ENCODE measurements at places on chromosomes 4 and X.

DNA sequence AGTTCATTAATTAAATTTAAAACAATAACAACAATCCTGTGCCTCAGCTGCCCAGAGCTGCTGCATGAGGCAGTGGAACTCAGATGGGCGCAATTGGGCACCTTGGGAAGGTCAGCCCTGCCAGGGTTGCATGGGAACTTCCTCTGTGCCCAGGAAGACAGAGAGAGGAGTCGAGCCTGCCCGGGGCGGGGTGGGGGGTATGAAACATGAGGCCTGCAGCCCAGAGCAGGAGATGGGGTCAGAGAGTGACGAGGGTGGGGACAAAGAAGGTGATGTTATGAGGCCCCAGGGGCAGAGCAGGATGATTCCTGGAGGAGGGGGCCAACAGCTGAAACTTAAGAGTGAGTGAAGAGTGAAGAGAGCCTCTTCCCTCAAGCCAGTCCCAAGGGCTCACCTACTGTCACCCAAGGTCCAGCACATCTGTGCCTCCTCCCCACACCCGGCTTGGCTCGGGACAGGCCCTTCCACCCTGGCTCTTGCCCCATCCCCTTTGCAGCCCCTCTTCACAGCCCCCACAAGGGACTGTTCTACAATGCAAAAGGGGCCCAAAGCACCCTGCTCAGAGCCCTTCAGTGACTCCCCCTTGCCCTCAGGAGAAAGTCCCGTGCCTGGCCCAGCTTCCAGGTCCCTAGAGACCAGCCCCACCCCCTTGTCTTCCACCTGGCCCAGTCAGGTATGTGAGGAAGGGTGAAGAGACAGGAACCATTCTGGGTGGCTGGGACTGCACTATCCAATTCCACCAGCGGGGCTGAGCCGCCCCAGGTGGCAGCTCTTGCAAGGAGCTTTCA lies 31.4 kb downstream of the HMX1 start:
- DNase-seq, result peak; percentile 78

GRCh38 chr4:20844311-20844710 lies 144.1 kb downstream of the PACRGL start:
- DNase-seq, result no peak

- DNase-seq, result no peak
Observed at GRCh38 chr4:174989791-174990190, 71.6 kb downstream of the ADAM29 start.

- DNase-seq, result no peak
Observed at GRCh38 chr4:106717091-106717490, 319.0 kb downstream of the DKK2 start.

- DNase-seq, result no peak
Observed at GRCh38 chr4:48064349-48064748, 47.8 kb downstream of the NIPAL1 start.

- DNase-seq, result no peak
Observed at GRCh38 chr4:120750152-120750525, 172.4 kb downstream of the PRDM5 start.

- peak; percentile 74 for DNase-seq
Observed at GRCh38 chrX:140526171-140526570, 21.3 kb upstream of the SOX3 start.

- no peak for DNase-seq
Observed at GRCh38 chr4:3820806-3821579, 54.8 kb downstream of the ADRA2C start.

GRCh38 chr4:152480901-152481300 lies 55.0 kb downstream of the FBXW7 start:
- DNase-seq, result no peak

DNA sequence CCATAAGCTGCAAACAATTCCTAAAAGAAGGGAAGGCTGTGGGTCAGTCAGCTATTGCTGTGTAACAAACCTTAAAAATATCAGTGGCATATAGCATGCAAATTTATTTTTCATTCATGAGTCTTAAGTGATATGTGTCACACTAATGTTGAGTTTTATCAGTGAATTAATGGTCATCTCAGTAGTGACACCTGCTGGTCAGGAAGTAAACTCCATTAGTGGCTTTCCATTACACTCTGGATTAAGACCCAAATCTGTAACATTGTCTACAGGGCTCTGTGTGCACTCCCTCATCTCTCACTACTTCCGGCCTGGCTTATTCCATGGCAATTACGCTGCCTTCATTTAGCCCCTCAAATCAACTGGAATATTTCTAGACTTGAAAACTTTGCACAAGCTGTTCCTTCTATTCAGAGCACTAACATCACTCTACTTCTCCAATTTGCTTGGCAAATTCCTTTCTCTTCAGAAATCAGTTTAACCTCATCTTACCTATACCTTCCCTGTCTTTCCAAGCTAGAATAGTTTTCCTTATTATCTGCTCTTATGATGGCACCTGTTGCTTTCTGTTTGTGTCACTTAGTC lies 217.3 kb upstream of the TAPT1 start:
- DNase-seq, result no peak

DNA sequence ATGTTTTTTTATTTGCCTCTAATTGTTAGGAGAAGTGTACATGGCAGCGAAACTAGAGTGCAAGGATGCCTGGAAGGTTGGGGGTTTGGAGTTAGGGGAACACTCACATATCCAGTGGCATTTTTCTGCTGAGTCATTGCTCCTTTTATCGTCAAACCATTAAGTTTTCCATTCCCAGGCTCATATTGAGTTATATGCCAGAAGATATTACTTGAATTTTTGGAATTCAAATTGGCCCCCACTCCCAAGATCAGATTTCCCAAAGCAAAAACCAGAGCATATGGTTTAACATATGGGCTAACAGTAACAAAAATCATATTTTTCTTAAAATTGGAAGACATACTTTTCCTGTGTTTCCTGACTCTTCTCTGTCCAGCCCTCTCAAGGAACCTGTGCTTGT lies 152.7 kb downstream of the FSTL5 start:
- DNase-seq, result no peak

- no peak for DNase-seq
Observed at GRCh38 chr4:113785781-113786180, 24.2 kb upstream of the CAMK2D start.

DNA sequence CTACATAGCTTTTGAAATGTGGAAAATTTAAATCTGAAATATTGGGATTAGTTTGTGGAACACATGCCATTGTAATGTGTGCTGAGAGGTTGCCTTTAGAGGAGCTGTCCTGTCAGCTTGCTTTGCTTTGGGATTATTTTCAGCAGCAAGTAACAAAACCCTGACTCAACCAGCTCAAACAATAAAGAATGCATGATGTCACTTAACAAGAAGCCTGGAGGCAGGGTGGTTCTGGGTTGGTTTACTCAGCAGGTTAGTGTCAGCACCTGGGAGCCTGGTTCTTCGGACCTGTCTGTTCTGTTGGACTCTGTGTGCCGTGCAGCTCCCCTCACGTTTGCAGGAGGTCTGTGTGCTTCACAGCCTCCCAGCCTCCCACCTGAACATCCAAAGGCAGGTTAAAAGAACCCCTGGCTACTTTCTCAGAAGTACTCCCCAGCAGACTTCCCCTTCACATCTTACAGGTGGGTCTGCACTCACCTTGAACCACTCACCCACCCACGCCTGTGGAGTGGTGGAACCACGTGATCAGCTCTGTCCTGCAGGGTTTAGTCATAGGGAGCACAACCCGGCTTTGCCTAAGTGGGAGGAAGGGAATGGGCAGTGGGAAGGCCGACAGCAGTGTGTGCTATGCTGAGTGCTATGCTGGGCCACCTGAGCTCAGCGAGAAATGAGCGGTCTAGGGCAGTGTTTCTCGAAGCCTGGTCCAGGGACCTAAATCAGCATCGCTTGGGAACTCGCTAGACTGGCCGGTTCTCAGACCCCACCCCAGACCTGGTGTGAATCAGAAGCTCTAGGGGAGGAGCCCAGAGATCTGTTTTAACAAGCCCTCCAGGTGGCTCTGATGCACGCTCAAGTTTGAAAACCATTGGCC lies 20.4 kb downstream of the TMEM131L start:
- peak; percentile 89 for DNase-seq

GRCh38 chr4:173211222-173211621 lies 42.6 kb downstream of the GALNT7 start:
- DNase-seq, result no peak

DNA sequence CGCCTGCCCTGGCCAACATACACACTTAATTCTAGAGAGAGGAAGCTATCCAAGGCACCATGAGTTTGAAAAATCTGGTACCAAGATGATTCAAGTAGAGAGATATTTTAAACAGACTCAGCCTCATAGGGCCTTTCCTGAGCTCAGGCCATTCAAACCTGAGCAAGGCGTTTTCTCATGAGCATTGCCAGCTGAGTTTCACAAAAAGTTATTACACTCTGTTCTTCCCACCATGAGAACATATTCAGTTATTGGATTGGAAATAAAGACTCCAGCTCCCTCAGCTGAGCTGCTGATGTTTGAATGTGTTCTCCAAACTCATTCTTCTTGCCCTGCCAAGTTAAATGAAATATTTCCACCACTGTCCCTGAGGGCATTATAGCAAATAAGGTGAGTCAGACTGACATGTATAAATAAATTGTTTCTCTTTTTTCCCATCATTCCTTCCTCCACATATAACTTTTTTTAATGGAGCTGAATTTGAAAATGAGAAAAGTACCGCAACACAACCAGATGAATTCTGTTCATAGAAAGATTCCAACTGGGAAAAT lies 429.6 kb downstream of the RAB28 start:
- DNase-seq, result no peak

- DNase-seq, result no peak
Observed at GRCh38 chr4:77349796-77350195, 192.8 kb downstream of the CCNG2 start.

GRCh38 chr4:27973056-27973455 lies 1112.4 kb downstream of the STIM2 start:
- DNase-seq, result no peak

DNA sequence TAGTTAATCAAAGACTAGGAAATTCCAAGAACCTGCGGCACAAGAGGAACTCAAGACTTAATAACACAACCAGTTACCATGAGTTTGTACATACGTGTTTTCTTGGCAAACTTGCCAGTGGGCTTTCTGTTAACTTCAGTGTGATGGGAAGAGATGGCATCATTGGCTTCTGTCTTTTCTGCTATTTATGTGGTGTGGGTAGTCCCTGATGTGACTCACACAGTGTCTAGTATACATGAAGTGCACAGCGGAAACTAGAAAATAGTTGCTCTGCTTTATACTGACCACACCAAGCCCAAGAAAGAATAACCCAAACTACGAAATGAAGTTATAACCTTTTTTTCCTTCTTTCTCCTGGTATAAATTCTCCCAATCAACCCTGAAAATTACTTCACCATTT lies 24.5 kb downstream of the DAPP1 start:
- no peak for DNase-seq

DNA sequence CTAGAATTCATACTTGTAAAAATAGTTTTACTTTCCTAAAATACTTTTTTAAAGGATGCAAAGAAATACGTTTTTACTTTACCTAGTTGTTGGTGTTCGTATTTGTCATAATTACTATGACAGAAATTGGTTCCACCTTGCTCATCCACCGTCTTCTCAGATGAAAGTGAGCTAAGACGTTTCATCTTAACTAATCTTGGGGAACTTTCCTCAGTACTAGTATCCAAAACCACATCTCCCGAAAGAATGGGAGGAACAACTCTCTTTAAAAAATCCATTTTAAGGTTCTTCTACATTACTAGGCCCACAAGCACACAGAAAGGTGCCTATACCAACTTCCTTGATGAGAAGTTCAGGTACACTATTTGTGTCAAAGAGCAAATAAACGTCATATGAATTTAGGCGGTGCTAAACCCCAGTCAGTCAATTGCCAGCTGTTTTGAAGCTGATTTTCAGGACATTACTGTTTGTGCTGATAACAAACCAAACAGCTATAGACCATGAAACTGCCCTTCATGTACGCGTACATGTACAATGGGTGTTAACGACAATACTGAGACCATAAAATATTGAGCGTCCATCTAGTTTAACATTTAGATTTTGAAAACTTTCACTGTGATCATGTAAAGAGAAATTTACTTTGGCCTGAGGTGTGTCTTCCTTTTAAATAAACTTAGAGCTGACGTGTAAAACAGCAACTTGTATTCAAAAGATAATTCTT lies 99.1 kb downstream of the FRYL start:
- DNase-seq, result no peak

DNA sequence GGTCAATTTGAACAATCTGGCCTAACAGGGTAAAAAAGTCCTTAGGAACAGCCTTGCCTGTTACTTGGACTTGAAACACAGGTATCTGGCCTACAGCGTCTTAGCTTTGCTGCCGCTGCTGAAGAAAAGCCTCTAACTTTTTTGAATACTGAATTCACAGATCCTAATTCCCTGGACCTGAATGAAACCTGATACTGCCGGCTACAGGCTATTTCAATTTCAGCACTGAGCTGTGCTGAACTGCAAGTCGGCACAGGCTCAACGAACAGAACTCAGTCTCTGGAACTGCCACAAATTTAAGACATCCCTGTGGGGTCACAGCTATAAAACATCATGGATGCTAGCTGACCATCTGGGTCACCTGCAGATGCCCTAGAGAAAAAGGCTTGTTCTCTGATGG lies 7.2 kb downstream of the NR0B1 start:
- peak; percentile 35 for DNase-seq

GRCh38 chr4:95319169-95319568 lies 229.6 kb downstream of the UNC5C start:
- no peak for DNase-seq

- no peak for DNase-seq
Observed at GRCh38 chr4:153120235-153120634, 84.0 kb upstream of the TRIM2 start.

DNA sequence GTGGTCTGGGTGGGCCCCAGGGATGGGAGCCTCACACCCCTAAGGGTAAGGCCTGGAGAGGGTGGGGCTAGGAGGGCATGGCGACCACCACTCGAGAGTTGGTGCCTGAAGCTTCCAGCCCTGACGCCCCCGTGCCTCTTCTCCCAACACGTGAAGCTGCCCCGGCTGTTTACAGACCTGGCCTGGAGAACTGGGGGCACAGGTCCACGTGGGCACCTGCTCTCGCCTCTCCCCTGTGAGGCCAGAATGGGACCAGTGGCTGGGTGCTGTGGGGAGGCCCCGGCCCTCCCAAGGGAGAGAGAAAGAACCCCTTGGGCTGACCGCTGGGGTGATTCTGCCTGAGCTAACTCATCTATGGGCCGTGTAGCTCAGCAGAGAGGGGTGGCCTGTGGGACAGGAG lies 15.5 kb downstream of the NAT8L start:
- peak; percentile 33 for DNase-seq

- DNase-seq, result no peak
Observed at GRCh38 chr4:33134366-33134765, 2414.2 kb downstream of the PCDH7 start.
